Activated CD4-positive, alpha-beta memory T cell treated with anti-CD3 and anti-CD28 coated beads, Interleukin-2, amount 10 ng/mL, durations not matched to agents 7 days and 5 days (primary cell): ENCODE measurements at places on chromosomes 12 and 14. TPM values are rescaled to one million over a fixed set of nuclear protein-coding genes. Genes with fewer than 3 reads are reported as not detected.

Gene RBMS2
- total RNA-seq = 4.3 TPM

Gene OR6C1
- total RNA-seq = not detected

- peak; percentile 78 for DNase-seq
These were observed 24.1 kb upstream of the BCDIN3D start for GRCh38 chr12:49866859-49867569.

GRCh38 chr14:78638926-78639325, 468.8 kb downstream of the NRXN3 start:
- DNase-seq = no peak

Gene ANAPC5
- 125 TPM for total RNA-seq

GRCh38 chr12:101875162-101875561, 2.2 kb upstream of the DRAM1 start:
- no peak for DNase-seq

Gene LAG3
- total RNA-seq = 91.9 TPM

Gene LTBP2
- 0.28 TPM for total RNA-seq

- DNase-seq = peak; percentile 78
These were observed 741.8 kb downstream of the TMEM121 start for GRCh38 chr14:106268013-106268727.

DNA sequence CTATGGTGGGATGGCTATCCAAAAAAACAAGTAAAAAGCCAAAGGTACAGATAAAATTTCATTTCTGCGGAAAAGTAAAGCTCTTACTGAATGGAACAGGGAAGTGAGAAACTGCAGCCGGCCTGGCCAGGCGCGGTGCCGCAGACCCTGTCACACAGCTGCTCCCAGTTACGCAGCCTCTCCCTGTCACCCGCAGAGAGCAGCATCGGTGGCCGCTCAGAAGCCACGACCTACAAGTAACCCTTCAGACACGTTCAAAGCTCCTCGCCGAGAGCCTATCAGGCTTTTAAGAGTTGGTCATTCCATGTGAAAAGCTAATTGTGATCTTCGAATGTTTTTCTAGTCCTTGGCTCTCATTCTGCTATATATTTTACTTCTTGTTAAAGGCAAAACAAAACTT, 11.0 kb upstream of the ANKLE2 start:
- DNase-seq = no peak

GRCh38 chr12:117098361-117099217, 627 bp downstream of the TESC start:
- DNase-seq = peak; percentile 41

Gene KLRB1
- 17.4 TPM for total RNA-seq

Gene CPNE6
- not detected for total RNA-seq

Gene SCNN1A
- 0.78 TPM for total RNA-seq

Gene CCDC38
- not detected for total RNA-seq

DNA sequence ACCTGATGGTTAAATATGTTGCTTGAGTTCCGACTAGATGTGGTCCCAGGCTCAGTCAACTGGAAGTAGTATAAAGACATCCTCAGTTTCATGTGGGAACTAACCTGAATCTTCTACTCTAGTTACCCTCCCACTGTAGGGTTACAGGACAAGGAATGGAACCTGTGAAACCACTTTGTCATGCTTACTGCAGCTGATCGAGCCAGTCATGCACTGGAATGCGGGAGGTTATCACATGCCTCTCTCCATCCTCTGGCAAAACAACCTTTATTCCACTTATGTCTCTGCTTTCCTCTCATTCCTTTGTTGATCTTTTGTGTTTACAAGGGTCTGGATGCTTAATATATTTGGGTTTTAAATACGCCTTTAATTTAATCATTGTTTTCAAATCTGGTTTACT, 111.9 kb upstream of the DDHD1 start:
- DNase-seq = no peak

DNA sequence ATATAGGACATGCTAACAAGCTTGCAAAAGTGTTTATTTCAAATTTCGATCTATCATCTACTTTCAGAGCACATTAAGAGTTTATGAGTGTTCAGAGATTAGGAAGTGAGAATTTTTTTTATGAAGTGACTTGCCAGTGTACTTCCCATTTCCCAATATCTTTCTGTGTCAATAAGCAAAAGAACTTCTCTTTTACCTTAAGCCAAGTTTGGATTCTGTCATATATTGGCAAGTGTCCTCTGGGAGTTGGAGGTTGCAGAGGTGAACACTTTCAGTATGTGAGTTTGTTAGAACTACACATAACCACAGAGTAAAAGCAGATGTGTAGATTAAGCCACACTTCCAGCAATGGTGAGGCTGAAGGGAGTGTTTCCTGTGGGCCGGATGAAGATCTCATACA, 16.6 kb upstream of the KLRF1 start:
- no peak for DNase-seq
